Left renal cortex interstitium (tissue), 4 donors: ENCODE measurements at places on chromosomes 11 and 22.
A peak's percentile ranks its signal among the peaks of the same experiment; 100 is the strongest.

DNA sequence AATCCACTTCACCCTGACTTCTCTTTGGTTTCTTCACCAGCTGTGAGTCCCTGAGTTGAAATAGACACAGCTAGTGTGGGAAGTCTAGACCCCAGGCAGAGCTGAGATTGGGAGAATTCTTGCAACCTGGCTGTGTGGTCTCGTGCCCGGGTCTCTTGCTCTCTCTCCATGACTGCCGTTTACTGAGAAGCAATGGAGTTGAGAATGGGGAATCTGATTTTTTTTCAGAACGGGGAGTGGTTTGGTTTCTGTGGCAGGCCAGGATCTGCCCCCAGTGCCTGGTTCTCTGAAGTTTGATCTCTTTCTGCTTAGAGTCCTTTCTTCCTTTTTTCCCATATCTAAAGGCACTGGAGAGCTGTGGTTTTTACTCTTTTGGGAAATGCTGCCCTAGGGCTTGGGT lies 1.5 kb downstream of the SIDT2 start:
- DNase-seq = no peak

GRCh38 chr11:27507557-27508322 lies 1.2 kb upstream of the LIN7C start:
- no peak for DNase-seq

GRCh38 chr11:66835768-66836405 lies 7.4 kb upstream of the RCE1 start:
- DNase-seq = no peak

DNA sequence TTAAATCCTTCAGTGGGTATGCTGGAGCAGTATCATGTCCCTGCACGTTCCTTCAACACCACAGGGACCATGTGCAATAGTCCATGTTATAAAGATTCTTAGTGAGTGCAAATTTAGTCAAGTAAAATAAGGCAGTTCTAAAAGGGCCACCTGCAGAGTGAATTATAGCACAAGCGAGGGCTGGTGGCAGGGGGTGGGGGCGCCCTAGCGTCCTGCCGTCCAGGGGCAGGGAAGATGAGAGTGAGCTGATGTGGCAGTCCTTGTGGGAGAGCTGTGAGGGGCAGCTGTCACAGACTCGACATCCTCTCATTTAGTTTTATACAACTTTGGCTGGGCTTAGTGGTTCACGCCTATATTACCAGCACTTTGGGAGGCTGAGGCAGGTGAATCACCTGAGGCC lies 29.1 kb downstream of the FAM118A start:
- no peak for DNase-seq

DNA sequence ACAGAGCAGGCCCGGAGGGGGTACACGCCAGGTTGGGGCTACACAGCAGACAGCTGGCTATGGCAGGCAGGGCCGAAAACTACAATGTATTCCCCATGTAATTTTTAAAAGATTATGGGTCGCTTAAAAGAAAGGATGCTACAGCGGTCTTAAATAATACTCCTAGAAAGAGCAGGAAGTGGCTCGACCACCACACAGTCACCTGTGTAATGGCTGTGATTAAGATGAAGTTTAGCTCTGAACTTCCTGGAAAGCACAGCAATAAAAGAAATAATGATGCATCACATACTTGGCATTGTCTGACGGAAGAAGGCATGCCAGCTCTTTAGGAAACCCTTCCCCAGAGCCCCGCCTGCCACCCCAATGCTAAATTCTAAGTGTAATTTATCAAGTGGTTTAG lies 32.6 kb downstream of the WNT11 start:
- DNase-seq = no peak

DNA sequence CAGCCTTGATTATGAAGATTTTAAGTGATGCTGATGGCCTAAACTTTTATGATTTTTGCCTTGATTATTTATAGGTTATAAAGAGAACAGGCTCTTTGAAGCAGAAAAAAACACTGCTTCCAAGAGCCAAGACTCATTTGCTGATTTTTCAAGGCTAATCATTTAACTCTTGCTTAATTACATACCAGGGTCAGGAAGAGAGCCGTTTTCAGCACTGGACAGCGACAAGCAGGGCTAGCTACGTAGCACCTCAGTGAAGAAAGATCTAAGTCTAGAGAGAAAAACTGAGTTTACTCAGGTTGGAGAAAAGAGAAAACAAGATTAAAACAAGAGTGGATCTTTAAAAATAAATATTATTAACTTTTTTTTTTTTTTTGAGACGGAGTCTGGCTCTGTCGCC lies 615.4 kb upstream of the B3GAT1 start:
- DNase-seq = no peak

- no peak for DNase-seq
These were observed 116.5 kb upstream of the NAV2 start for GRCh38 chr11:19595840-19596751.

DNA sequence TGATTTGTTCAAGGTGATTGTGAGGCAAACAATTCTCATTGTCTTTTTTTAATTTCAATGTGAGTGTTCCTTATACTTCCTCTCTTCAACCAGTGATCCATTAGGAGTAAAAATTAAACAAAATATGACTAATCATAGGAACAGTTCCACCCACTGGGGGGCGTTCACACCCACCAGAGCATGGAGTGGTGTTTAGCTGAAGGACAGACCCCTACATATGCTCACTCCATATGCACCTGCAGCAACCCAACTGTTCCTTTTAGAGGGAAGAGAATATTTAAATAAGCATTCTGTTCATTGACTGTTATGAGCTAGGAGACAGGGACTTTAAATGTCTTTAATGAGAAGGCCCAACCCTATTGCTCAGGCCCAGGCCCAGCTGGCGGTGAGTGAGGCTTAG lies 78.7 kb upstream of the DRD2 start:
- no peak for DNase-seq

GRCh38 chr11:70741085-70741484 lies 342.8 kb downstream of the CTTN start:
- DNase-seq = no peak

DNA sequence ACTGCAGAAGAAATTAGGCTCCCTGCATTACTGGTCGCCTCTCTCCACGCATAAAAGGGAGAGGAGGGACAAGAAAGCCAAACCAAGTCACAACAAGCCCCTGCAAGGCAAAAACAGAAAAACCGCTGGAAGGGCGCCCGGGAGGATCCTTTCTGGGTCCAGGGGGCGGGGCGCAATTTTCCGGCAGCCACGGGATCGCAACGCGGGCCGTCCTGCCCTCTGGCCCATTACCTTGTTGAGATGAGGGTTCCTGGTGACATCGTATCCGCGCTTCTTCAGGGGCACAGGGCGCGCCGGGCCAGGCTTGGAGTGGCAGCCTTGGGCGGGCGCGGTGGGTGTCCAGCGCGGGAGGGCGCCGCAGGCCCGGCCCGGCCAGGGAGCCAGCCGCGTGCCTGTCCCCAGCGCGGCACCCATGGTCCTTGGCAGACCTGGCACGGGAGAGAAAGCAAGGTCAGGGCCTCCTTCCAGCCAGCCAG lies 847 bp downstream of the ME3 start:
- DNase-seq = no peak

GRCh38 chr22:21640810-21641209 lies 1.3 kb upstream of the SDF2L1 start:
- no peak for DNase-seq

DNA sequence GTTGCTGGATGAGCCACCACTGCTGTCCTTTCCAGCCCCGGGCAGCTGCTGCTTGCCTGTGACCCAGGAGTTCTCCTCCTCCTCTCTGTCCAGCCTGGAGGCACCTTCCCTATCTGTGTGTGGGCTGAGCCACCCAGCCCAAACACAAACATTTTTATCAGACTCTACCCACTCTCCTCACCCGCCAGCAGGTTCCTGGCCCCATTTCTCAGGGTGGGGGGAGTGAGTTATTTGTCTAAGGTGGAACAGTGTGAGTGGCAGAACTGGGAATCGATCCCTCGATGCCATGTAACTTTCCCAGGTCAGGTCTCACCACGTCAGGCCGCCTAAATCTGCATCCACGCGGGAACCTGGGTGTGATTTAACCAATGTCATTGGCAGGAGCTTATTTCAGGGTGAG lies 20.8 kb upstream of the SMIM38 start:
- no peak for DNase-seq

DNA sequence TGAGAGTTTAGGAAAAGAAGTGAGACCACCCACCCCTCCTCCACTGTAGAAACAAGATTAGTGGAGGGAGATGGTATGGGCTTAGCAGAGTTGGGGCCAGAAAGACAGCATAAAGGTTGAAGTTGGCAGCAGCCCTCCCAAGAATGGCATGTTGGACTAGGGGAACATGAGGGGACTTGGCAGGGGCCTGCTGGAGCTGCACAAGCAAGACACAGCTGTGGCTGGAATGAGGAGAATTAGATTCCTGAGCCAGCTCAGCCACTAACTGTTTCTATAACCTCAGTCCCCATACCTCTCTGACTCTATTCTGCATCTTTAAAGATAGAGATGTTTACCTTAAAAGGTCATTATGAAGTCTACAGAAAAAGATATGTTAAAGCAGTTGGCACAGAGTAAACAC lies 13.2 kb downstream of the MAP6 start:
- no peak for DNase-seq

GRCh38 chr11:19903620-19904069 lies 191.0 kb downstream of the NAV2 start:
- peak; percentile 47 for DNase-seq

DNA sequence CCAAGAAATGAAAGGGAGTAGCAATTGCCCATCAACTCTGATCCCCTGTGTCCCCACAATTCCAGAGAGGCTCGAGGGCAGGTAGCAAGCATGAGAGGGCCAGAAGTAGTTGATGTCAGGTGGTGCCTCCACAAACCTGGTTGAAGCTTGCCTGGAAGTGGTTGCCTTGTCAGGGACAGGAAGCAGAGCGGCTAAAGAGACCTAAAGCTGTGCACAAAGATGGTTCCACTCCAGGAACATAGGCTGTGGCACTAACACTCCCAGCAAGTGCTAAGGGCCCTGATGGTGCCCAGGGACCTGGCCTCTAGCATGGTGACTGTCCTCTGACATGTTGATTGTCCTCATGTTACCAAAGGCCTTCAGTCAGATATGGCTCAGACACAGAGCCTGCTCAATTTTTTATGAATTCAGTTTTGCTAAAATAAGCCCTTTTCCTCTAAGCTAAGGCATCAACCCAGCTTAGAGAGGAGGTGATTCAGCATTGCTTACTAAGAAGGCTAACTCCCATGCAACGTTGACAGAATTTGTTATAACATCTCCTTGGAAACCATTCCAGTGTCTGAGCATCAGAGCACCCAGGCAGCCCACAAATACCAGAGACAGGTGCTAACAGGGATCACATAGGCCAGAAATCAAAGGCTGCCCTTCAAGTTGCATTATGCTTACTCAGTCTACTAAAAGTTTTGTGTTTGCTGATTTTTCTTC lies 196.3 kb upstream of the ARHGAP20 start:
- no peak for DNase-seq

DNA sequence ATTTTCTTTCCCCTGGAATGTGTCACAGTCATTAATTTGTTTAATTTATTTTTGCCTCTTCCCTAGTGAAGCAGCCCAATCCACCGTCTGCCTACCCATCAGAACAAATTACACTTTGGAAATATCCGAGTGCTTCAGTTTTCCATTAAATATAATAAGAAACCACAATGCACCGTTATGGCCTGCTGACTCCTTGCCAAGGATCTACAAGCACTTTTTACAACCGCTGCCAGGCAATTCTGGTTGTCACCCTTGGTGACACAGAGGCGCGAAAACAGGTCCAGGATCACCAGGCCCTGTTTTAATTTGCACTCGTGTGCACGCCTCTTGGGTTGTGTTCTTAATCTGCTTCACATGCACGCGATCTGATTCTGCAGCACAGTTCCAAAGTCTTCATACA lies 43.9 kb downstream of the KIRREL3 start:
- DNase-seq = no peak

- DNase-seq = no peak
These were observed 34.2 kb upstream of the PRR5 start for GRCh38 chr22:44667829-44668189.

DNA sequence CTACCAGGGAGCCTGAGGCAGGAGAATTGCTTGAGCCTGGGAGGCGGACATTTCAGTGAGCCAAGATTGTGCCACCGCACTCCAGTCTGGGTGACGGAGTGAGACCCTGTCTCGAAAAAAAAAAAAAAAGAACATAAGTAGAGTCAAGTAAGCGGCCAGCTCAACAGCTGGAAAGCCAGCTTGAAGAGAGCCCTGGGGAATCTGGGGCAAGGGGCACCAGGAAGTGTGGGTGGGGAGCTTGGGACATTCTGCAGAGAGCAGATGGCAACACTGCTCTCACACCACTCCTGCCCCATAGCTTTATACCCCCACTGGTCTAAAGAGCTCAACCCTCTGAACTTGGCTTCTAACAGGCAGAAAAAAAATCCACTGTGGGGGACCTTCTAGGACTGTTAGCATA lies 505.6 kb downstream of the BUD13 start:
- DNase-seq = no peak

- no peak for DNase-seq
These were observed 6.6 kb upstream of the MCM5 start for GRCh38 chr22:35393116-35394010.

DNA sequence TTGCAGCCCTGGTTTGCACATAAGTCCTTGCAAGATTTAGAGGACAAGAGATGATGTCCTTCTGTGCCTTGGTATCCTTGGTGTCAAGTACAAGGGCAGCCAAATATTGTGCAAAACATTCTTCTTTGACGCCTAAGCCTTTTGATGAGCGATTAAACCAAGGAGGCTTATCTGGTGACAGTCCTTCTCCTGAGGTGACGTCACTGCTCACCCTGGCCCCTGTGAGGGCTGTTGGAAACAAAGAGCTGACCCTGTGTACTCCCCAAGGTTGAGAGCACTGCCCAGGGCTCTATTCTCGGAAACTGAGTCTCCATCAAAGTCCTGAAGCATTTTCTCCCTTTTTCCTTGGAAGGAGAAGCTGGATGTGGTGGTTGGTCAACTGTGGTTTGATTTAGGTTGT lies 4.7 kb upstream of the GRAMD1B start:
- no peak for DNase-seq

DNA sequence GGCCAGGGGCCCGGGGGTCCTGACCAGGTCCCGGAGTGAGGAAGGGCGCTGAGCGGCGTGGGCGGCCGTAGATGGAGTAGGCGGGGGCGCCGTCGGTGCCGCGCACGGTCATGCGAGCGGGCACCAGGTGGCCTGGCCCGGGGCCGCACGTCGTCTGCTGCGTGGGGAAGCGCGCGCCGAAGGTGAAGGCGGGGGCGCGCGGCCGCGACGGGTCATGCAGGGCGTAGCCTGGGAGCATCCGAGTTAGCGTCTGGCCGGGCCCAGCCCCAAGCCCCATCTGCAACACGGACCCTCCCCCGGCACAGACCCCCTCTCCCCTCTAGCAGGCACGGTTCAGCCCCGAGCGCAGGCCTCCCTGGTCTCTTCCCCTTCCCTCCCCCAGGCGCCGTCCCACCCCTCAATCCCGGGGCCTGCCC lies 1.7 kb upstream of the TYMP start:
- no peak for DNase-seq

DNA sequence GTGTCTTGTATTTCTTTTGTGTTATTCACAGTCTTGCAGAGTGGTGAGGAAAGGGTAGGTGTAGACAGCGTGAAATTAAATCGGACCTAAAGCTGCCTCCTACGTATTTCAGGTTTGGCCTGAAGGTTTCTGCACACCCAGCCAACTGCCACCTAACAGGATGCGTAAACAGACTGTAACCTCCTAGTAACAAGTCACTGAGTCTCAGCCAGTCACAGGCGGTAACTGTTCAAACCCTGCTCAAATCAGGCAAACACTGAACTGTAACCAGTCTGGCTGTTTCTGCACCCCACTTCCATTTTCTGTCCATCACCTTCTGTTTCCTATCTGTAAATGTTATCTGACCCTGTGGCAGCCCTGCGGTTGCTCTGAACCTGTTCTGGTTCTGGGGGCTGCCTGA lies 87.1 kb downstream of the ADAMTS15 start:
- DNase-seq = no peak
